Omental fat pad (tissue), 4 donors: ENCODE measurements at places on chromosomes 2 and 18. TPM values are rescaled to one million over a fixed set of nuclear protein-coding genes. Genes with fewer than 3 reads are reported as not detected.

FKBP1B gene
- 9.6 TPM for total RNA-seq

DNA sequence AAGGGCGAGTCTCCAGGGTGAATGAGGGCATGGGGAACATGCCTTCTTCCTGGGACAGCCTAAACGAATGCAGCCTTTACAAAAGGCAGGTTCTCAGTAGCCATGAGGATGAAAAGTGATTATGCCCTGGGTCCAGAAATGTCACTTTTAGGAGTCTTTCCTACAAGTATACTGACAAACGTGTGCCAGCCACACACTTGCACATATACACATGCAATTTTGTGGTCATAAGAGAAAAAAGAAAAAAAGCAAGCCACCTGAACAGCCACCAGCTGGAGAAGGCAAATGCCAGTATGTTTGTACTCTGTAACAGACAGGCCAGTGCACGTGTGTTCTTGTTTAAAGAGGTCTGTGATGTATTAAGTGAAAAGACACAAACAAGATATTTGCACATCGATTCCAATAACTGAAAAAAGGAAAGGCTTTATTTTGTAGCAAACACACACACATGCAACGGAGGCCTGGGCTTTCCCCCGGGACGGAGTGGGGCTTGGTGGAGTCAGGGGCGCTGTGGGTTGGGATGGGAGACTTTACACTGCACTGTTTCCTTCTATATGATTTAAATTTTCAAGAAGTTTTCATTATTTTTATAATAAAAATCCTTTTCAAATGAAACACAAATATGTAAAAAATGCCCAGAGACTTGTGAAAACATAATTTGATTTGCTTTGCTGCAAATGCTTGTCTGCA is 108.4 kb downstream of the FAM210A start:
- no peak for DNase-seq

PDE1A gene
- total RNA-seq = 9.7 TPM

SEC11C gene
- total RNA-seq = 21.8 TPM

- no peak for DNase-seq
These were observed 39.5 kb upstream of the FIGN start for GRCh38 chr2:163775304-163775703.

DNA sequence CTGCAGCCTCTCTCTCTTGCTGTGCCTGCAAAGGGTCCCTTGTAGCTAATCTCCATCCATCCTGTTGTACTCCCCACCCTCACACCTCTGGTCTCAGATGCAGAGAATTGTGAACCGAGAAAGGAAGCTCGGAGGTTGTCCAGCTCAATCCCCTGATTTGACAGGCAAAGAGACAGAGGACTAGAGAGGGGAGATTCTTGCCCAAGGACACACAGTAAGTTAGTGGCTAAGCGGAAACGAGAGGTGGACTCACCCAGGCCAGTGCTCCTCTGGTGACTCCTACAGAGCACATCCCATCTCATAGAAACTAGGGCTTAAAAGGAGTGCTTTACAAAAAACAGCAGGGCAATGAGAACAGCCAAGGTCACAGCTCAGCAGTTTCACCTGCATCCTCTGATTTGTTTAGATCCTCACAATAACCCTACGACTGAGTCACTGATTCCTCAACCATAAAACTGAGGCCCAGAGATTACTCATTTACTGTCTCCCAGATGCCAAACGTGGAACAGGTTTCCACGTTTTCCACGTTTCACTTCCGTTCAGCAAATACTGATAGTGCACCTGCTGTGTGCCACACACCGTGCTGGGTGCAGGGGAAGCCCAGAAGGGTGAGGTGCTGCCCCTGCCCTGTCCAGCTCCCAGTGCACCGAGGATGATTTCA is 22.1 kb downstream of the EHD3 start:
- no peak for DNase-seq

FAM237A gene
- not detected for total RNA-seq

HOXD8 gene
- 7.9 TPM for total RNA-seq

DNA sequence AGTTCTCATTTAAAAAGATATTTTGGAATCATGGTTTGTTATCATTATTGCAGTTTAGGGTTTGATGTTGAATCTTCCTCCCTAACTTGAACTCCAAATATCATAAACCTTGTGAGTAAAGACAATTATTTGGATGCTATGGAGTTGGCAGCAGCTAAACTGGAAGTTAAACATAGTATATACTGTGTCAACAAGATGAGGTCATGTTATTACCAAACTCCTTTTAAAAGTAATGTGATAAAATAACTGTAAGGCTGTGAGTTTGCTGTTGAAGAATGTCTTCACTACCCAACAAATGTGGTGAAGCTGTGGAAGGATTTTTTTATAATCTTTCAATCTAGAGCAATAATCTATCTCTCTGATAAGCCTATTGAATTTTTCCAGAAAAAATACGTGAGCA is 16.0 kb downstream of the DNAH6 start:
- DNase-seq = no peak

GRCh38 chr2:197207106-197207505 is 103.5 kb downstream of the ANKRD44 start:
- DNase-seq = no peak

DNA sequence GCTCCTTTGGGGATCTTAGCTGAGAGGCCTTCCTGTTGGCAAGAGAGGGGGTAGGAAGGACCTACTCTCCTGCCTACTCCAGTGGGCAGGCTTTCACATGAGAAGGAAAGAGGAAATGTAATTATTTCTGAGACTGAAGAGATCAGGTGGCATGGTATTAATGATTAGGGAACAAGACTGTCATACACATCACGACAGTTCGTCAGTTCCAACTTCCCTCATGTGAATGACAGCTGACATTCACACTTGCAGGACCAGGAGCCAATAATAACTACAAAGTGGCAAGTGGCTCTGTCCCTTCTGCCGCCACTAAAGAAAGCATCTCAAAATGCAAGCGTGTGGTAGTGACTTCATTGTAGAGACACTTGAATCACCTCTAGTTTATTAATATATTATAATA is 90.0 kb downstream of the ZCCHC2 start:
- no peak for DNase-seq

NAT8 gene
- not detected for total RNA-seq

ACMSD gene
- total RNA-seq = not detected

- DNase-seq = no peak
These were observed 23.3 kb downstream of the CHST10 start for GRCh38 chr2:100394111-100394641.

GRCh38 chr2:176650104-176650837 is 381.0 kb downstream of the MTX2 start:
- DNase-seq = no peak

- DNase-seq = no peak
These were observed 48.0 kb downstream of the ZNF407 start for GRCh38 chr18:74645679-74646078.

- DNase-seq = no peak
These were observed 26.9 kb downstream of the CELF4 start for GRCh38 chr18:37538526-37539205.

GRCh38 chr2:169980643-169981042 is 153.4 kb downstream of the UBR3 start:
- no peak for DNase-seq

GKN1 gene
- not detected for total RNA-seq
